ENCODE measurements at places on chromosomes 6 and 20.

DNA sequence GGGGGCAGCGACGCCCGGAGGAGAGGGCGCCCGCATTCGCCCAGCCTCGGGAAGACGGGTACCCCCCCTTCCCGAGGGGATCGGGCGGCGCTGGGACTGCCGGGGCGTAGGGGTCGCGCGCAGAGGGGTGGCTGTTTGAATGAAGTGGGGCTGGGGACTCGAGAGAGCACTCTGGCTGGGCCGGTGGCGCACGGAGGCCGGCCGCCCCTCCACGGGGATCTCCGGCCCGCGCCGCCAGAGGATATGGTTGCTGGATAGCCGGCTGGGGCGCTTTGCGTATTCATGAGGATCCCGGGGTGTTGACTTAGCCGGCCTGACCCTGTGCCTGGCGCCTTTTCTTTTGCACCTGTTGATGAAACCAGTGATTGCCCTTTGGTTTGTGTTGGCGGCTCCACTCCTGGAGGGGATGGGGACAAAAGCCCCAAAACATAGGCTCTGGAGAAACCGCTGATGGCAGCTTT is 469 bp downstream of the SYNJ2 start:
- no peak for DNase-seq

DNA sequence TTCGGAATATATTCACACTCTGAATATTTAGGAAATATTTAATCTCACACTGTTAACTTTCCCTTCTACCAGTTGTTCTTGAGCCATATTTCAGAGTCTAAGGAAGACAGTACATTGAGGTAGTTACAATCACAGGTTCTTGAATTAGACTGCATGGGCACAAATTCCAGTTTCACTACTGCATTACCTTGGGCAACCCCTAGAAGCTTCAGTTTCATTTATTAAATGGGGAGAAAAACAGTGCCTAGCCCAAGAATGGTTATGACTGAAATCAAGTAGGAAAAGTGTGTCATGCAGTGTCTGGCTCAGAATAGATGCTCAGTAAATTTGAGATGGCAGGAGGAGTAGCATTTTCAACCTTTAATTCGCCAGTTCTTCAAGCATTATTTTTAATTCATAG is 124.5 kb upstream of the SAMD5 start:
- no peak for DNase-seq

- no peak for DNase-seq
Observed at GRCh38 chr20:51420111-51420510, 122.4 kb downstream of the NFATC2 start.

DNA sequence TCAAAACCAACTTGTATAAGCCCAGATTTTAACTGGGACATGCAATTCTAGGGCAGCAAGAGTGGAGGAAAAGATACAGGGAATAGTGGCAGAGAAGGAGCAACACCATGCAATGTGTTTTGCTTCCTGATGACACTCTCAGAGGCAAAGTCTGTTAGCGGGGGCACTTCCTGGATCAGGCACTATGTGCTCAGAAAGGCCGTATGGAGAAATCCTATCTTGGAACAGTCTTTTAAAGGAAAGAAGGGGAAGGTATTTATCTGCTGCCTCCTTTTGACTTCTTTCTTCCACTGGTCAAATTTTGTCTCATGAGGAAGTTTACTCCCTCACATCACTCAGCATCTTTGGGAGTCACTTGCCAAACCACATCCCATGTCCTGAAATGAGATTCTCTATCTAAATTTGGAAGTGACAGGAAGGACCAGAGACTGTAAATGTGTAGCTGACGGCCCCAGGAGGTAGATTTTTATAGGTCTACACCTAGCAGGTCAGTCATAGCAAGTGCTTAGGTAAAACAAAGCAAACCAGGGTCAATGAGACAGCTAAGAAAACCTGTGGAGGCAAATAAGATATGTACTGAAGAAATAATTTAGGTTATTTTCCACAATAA is 91.7 kb upstream of the ELOVL5 start:
- DNase-seq, result no peak

- no peak for DNase-seq
Observed at GRCh38 chr20:5742041-5742440, 8.2 kb upstream of the SHLD1 start.

GRCh38 chr6:167906899-167907298 is 80.2 kb downstream of the AFDN start:
- no peak for DNase-seq

GRCh38 chr6:125779924-125780539 is 10.7 kb upstream of the NCOA7 start:
- DNase-seq, result peak; percentile 33

GRCh38 chr6:116392132-116393013 is 21.6 kb downstream of the DSE start:
- no peak for DNase-seq

DNA sequence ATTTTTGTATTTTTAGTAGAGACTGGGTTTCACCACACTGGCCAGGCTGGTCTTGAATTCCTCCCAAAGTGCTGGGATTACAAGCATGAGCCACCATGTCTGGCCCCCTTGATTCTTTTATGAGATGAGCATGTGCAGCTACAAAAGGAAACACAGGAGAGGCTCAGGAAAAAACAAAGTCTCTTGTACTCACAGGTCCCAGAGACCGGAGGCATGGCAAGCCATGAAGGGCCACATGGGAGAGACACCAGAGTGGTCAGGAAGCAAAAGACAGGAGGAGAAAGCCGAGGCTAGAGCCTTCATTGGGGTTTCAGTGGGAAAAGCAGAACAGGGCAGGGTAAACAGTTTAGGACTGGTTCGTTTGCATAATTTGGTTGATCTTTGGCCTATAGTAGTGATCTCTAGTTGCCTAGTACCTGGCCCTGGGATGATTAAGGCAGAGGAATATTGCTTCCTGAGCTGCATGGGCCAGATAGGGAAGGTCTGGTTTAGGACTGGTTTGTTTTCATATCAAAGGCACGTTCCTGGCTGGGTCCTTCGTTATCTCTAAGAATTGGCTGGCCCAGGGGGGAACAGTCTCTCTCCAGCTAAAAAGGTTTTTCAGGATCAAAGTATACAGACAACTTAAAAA is 48.2 kb upstream of the PRND start:
- no peak for DNase-seq

DNA sequence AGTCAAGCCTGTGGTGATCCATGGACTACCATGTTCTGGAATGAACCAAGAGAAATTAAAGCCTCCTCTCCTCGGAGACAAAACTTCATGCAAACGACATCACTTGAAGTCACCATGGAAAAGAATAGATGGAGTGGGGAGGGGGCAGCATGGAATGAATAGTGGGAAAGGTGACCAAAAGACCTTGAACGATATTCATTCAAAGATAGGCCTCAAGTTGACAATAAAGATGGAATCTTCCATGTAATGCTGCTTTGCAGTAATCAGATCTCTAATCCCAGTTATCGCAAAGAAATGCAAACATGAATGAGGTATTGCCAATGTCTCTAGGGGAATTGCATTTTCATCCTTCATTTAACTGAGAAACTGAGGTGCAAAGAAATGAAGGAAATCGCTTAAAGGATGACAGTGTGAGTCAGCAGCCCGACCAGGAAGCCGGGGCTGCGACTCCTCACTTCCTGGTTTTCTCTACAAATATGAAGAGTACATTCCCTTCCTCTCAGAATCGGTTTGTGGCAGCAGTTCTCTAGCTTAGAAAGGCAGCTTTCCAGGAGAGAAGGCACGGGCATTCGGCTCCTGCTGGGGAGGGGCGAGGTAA is 65.6 kb upstream of the RREB1 start:
- no peak for DNase-seq

- DNase-seq, result no peak
Observed at GRCh38 chr6:138454981-138455706, 44.1 kb downstream of the NHSL1 start.

DNA sequence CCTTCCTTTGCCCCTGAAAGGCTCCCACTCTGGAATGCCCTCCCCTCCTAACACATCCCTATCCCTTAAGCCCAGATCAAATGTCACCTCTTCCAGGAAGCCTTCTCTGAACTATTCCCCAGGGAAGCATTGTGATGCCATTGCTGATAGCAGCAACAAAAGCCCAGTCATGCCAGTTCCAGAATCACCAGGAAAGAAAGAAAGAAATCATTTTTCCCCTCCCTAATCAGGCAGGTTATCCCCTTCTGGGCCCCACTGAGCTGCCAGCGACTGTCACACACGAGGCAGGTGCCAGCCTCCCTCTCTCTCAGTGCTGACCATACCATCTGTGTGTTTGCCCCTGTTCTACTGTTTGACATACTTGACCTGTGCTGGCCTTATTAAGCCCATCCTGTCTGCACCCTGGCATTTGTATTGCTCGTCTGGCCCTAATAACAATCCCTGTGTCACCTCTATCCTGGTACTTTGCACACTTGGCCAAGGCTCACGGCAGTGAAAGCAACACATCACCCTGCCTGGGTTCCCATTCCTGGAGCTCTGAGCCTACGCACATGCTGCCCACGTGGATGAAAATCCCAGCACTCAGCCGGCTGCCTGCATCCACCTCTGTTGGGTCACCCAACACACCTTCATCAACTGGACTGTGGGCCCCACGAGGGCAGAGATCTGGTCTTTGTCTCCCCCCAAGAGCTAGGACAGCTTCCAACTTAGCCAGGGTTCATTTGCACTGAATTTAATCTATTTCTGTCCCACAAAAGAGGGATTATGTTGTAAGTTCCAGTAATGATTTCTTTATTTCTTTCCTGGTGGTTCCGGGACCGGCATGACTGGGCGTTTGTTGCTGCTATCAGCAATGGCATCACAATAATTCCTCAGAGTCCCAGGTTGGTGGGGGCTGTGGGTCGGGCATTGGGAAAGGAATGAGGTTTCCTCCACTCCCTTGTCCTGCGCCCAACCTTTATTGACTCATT is 5.3 kb upstream of the BPIFB1 start:
- DNase-seq, result no peak

GRCh38 chr6:82248273-82248735 is 760 bp upstream of the IBTK start:
- DNase-seq, result no peak

GRCh38 chr6:157155804-157156203 is 167.5 kb downstream of the TMEM242 start:
- DNase-seq, result no peak

GRCh38 chr20:38143646-38144554 is 21.2 kb downstream of the TGM2 start:
- no peak for DNase-seq

DNA sequence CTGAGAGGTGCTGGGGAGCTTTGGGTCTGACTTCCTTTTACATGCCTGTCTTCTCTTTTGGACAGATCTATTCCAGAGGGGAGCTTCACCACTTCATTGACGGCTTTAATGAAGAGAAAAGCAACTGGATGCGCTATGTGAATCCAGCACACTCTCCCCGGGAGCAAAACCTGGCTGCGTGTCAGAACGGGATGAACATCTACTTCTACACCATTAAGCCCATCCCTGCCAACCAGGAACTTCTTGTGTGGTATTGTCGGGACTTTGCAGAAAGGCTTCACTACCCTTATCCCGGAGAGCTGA is 13.1 kb downstream of the PRDM1 start:
- DNase-seq, result no peak

DNA sequence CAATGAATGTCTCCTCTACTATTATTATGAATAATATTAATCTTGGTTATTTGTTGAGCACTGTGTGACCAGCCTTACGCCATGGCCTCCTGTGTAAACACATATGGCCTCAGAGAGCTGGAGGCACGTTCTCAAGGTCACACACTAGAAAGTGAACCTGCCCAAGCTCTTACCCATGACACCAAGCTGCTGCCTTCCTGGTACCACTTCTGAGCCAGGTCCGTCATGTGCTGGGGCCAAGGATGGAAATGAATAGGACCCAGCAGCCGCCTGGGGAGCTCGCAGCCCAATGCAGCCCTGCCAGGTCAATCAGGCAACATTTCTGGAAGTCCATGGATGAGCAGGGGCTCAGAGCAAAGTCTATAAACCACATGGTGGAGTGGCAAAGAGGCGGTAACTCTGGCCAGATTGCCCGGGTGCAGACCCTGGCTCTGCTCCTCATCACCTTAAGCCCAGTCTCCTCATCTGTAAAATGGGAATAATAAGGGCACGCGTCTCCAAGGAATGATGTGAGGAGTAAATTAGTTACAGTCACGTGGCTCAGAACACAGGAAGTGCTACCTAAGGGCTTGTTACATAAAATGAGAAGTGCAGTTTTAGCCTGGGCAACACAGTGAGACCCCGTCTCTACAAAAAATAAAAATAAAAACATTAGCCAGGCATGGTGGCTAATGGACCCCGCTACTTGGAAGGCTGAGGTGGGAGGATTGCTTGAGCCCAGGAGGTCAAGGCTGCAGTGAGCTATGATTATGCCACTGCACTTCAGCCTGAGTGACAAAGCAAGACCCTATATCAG is 61.5 kb downstream of the JPH2 start:
- no peak for DNase-seq

- DNase-seq, result no peak
Observed at GRCh38 chr6:3433005-3433404, 23.8 kb downstream of the SLC22A23 start.

DNA sequence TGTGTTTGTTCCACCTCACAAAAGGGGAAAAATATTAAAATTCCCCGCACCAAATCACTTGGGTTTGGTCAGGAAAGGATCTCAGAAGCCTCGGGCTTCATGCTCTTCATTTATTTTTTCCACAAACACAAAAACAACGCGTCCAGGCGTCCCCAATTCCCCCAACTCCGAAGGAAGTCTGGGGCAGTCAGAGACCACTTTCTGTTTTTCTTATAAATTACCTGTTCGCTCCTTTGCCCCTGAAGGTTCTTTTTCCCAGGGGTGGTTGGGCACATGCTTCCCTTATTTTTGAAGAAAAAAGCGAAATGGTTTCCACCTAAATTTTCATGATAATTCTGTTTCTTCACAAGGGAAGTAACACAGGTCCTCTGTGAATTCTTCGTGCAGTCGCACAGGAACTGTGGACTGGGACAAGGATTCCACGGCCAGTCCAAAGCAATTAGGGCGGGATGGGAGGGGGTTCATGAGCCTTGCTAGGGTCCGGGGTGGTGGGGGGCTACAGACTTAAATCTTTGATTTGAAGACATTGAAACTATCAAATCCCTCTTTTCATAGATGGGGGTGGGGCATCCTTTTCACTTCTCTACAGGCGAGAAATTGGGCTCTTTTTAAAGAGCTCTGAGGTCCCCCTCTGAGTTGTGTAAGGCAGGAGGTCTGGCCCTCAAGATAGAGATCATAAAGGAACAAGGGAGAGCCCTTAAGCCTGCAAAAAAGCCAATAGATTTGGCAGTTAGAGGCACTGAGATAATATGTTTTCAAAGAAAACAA is 30.5 kb upstream of the HFE start:
- no peak for DNase-seq
